ENCODE measurements at places on chromosomes 6 and 20. TPM values are rescaled to one million over a fixed set of nuclear protein-coding genes. Genes with fewer than 3 reads are reported as not detected.

GRCh38 chr20:6081236-6081635, 27.4 kb upstream of the LRRN4 start:
- no peaks in the 10 kb centered on the region for H3K4me1 ChIP-seq
- H3K27me3 ChIP-seq, result peaks cover 5% of the 10 kb centered on the region
- no peaks in the 10 kb centered on the region for H3K36me3 ChIP-seq
- no peak for DNase-seq

DNA sequence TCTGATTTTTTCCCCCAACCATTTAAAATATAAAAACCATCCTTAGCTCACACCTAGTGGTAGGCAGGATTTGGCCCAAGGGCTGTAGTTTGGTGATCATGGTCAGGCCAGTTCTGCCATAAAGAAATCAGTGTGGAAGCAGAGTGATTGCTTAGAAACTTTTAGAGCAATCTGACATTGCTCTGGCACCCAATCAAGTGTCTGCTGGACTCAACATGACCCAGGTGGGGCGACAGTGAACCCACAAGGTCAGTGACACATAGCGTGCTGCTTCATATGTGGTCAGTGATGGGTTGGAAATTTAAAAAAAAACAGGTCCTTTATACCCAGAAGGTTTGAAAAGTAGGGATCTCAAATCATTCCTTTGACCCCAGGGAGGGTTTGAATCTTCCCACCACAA, 107.9 kb downstream of the BANF2 start:
- DNase-seq, result no peak
- no peaks in the 10 kb centered on the region for H3K36me3 ChIP-seq
- no peak overlapping the region for H3K27ac ChIP-seq
- no peaks in the 10 kb centered on the region for H3K27me3 ChIP-seq

DNA sequence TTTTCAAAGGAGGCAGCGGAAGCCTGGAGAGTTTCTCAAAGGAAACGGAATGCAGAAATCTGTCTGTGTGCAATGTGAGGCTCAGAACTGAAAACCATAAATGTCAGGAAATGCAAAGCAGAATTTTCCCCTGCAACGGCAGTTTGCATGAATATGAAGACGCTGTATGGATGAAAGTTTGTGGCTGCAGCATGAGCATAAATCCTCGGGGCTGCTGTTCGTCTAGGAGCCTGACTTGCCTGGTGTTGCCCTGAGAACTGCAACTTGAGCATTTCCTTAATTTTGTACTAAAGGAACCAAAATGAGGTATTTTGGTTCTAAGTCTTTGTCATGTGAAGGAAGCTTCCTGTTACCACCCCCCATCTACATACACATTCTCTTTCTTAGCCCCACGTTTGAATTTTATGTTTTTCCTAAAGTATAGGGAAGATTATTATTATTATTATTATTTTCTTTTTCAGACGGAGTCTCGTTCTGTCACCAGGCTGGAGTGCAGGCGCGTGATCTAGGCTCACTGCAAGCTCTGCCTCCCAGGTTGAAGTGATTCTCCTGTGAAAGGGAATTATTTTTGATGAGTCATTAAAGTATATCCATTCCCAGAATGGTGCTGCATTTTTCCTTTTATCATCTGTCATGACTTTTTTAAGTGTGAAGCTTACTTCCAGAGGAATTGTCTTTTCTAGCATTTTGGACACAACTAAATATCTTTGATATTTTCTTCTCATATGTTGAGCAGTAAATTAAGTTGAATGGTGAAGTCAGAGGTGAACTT, 33.1 kb downstream of the MTHFD1L start:
- no peaks in the 10 kb centered on the region for H3K27me3 ChIP-seq
- peak; percentile 37 for DNase-seq
- H3K36me3 ChIP-seq, result peaks cover 32% of the 10 kb centered on the region
- H3K27ac ChIP-seq, result peak overlapping the region; percentile 75
- peaks cover 21% of the 10 kb centered on the region for H3K4me1 ChIP-seq
- H3K4me3 ChIP-seq, result no peak overlapping the region

- no peaks in the 10 kb centered on the region for H3K36me3 ChIP-seq
- no peaks in the 10 kb centered on the region for H3K4me1 ChIP-seq
- no peak overlapping the region for H3K4me3 ChIP-seq
- H3K27ac ChIP-seq, result no peak overlapping the region
These were observed 8.8 kb downstream of the CDH4 start for GRCh38 chr20:61260905-61261304.

DNA sequence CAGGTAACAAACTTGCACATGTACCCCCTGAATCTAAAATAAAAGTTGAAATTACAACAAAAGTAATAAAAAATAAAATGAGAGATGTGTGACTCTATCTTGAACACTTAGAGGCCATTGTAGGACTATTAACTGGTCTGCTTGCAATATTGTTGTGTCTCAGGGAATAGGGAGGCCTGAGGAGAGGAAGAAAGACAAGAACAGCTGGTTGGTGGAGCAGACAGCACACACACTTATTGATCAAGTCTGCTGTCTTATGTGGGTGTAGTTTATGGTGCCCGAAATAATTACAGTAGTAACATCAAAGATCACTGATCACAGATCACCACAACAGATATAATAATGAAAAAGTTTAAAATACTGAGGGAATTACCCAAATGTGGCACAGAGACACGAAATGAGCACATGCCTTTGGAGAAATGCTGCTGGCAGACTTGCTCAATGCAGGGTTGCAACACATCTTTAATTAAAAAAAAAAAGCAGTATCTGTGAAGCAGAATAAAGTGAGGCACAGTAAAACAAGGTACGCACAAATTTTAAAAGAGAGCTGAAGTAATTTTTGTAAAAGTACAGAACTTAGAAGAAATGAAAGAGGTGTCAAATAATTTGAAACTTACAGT, 110.1 kb upstream of the HDAC2 start:
- H3K27ac ChIP-seq, result no peak overlapping the region
- no peak for DNase-seq
- peaks cover 14% of the 10 kb centered on the region for H3K36me3 ChIP-seq
- H3K4me3 ChIP-seq, result no peak overlapping the region
- H3K27me3 ChIP-seq, result no peaks in the 10 kb centered on the region

DNA sequence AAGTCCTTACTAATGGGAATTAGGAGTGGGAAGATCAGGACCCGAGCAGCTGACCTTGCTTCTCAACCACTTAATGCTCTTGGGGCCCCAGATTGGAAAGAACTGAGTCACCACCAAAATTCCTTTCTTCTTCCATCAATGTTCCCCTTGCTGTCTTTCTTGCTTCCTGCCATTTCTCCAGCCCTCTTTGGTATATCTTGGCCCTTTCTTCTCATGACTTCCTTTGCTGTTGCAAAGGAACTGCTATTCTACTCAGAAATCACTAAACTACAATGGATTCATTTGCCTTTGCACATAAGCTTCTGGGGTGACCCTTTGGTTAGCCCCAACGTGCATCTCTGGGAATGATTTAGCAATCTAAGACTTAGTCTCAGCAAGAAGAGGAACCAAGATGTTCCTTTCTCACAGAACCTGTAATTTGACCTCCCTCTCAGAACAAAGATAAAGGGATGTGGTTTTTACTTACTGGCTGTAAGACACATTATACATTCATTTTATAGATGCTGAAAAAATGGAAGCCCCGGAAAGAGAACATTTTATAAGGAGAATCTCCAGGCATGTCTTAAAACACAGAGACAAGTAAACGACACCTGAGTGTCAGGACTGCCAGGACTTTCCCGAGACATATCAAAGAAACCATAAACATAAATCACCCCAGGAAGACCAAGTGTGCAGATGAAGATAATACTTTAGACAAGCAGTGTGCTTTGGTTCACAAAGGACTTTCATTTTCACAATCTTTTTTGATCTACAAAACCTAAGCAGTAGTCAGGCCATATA, 99.0 kb upstream of the TNFAIP3 start:
- peaks cover 12% of the 10 kb centered on the region for H3K4me1 ChIP-seq
- H3K27me3 ChIP-seq, result no peaks in the 10 kb centered on the region
- H3K36me3 ChIP-seq, result no peaks in the 10 kb centered on the region

DNA sequence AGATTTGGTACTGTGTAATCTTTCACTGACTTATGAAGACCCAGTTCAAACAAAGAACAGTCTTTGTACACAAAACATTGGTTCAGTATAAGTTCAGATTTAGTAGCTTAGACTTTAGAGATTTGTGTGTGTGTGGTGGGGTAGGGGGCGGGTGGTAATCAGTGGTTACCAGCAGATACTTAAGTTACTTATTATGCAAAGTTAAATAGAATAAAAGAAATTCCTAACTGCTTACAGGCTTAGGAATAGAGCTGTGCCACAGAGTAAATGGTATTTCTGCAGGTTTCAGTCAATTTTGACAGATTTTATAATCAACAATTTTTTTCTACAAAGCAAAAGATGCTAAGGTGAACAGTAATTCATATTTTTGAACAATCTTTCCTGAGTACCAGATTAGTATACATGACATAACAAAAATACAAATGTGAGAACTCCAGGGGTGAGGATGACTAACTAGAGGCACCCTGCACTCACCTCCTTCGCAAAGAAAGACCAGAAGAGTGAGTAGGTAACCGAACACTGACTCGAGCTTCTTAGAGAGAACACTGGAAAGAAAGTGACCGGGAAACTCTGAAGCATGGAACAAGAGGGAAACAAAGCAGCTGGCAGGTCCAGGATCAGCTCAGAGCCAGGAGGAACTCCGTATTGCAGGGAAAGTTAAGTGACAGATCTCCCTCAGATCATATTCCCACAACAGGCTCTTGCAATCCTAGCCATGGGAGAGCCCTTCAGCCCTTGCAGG, 560.6 kb downstream of the COL12A1 start:
- H3K27ac ChIP-seq, result no peak overlapping the region
- no peaks in the 10 kb centered on the region for H3K36me3 ChIP-seq
- H3K4me1 ChIP-seq, result no peaks in the 10 kb centered on the region
- DNase-seq, result no peak

- no peak overlapping the region for H3K27ac ChIP-seq
- no peak overlapping the region for H3K4me3 ChIP-seq
- H3K36me3 ChIP-seq, result peaks cover 12% of the 10 kb centered on the region
These were observed 46.6 kb downstream of the DTNBP1 start for GRCh38 chr6:15616261-15616660.

- no peak for DNase-seq
- no peaks in the 10 kb centered on the region for H3K36me3 ChIP-seq
- H3K27me3 ChIP-seq, result no peaks in the 10 kb centered on the region
- no peak overlapping the region for H3K27ac ChIP-seq
- no peak overlapping the region for H3K4me3 ChIP-seq
These were observed 29.7 kb downstream of the MC3R start for GRCh38 chr20:56278196-56278595.

DNA sequence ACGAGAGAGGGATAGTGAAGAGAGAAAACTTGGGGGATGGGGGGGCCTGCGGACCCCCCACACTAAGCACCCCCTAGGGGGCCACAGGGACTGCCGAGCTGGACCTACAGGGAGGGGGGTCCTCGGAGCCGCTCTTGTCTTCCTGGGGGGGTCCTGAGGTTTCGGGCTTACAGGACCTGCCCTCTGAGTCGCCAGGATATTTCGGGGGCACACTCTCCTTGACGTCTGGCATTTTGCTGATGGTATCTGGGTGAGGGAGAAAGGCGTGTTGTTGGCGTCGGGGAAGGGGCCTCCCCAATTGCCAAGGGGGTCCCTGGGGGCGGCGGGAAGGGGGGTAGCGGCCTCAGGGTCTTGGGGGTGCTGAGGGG, 516 bp downstream of the TCP11 start:
- no peak for DNase-seq
- 0 out of 2 replicates have a peak, but pooled peaks cover 3% of the 10 kb centered on the region for H3K4me1 ChIP-seq
- no peak overlapping the region for H3K4me3 ChIP-seq
- no peaks in the 10 kb centered on the region for H3K36me3 ChIP-seq

DNA sequence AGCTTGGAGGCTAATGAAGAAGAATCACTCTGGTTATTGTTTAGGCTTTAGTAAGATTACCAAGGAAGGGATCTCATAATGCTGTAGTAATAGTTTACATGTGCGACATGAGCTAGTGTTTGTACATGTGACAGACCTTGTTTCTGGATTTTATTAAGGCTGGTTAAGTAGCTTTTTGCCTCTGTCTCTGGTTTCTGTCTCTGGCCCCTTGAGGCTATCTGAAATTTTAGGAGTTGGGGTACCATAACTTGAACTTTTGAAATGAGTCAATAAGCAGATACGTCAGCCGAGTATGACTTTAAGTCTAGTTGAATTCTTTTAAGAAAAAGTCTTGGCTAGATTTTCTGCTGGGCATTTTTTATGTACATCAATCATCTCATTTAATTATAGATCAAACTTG, 9.5 kb downstream of the CBFA2T2 start:
- H3K4me1 ChIP-seq, result no peaks in the 10 kb centered on the region
- H3K4me3 ChIP-seq, result no peak overlapping the region
- DNase-seq, result no peak

DNA sequence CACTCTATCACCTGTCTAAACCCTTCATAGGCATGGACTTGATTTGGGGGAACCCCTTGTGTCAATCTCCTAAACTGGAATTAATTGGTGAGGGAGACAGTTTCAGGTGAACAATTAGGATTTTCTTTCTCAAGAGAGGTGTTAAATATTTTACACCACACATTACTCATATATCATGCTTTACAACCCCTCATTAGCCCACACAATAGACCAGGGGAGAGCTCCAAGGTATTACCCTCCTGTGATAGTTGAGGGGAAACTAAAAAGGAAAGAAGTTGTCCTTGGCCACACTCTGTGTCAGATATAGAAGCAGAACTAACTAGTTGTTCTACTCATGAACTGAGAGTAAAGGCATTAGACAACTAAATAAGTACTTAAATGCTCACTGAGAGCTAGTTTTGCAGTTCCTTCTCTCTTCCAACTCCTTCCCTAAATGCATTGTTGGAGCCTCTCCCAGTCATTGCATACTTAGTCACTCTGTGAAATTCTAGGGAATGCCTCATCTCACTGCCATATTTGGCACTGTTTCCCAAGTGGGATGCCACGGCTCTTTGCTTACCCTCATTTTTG, 183.7 kb upstream of the CEP162 start:
- H3K27ac ChIP-seq, result peak overlapping the region; percentile 75
- no peak overlapping the region for H3K4me3 ChIP-seq
- peak; percentile 48 for DNase-seq

DNA sequence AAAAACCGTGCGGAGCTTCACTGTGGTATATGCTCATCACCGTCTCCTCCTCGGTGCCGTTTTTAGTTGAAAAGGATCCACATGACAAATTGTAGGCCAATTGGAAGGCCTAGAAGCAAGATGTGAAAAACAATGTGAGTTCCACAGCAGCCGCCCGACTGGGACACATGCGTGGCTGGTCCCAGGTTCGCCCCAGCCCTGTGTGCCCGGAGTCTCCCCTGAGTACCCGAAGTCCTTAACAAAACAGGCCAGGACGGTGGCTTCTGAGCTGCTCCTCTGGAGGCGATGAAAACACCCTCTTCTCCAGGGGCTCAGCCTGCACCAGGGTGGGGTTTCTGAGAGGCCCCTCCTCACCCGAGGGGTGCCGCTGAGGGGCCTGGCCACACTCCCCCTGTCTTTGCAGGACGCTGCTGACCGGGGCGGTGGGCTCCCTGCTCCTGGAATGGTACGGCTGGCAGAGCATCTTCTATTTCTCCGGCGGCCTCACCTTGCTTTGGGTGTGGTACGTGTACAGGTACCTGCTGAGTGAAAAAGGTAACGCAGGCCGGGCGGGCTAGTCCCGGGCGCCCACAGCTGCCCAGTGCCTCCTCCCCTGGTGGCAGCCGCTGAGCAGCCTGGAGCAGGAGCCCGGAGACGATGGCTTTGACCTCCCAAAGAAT, 9.8 kb downstream of the SLC17A9 start:
- H3K27ac ChIP-seq, result no peak overlapping the region
- DNase-seq, result no peak
- no peaks in the 10 kb centered on the region for H3K36me3 ChIP-seq
- no peak overlapping the region for H3K4me3 ChIP-seq

GRCh38 chr6:73637404-73637803, 16.4 kb downstream of the SLC17A5 start:
- DNase-seq, result no peak

GSTA2 gene
- total RNA-seq, result not detected

QRSL1 gene
- 15.0 TPM for total RNA-seq

RTN4IP1 gene
- total RNA-seq, result 12.8 TPM

COL9A1 gene
- not detected for total RNA-seq

OXT gene
- total RNA-seq, result not detected

SLC13A3 gene
- not detected for total RNA-seq
